ENCODE measurements at places on chromosomes 2 and 18.

- no peak for DNase-seq
Observed at GRCh38 chr2:207405150-207405549, 124.6 kb upstream of the CREB1 start.

- no peak for DNase-seq
Observed at GRCh38 chr2:240591784-240592183, 5.2 kb downstream of the CAPN10 start.

DNA sequence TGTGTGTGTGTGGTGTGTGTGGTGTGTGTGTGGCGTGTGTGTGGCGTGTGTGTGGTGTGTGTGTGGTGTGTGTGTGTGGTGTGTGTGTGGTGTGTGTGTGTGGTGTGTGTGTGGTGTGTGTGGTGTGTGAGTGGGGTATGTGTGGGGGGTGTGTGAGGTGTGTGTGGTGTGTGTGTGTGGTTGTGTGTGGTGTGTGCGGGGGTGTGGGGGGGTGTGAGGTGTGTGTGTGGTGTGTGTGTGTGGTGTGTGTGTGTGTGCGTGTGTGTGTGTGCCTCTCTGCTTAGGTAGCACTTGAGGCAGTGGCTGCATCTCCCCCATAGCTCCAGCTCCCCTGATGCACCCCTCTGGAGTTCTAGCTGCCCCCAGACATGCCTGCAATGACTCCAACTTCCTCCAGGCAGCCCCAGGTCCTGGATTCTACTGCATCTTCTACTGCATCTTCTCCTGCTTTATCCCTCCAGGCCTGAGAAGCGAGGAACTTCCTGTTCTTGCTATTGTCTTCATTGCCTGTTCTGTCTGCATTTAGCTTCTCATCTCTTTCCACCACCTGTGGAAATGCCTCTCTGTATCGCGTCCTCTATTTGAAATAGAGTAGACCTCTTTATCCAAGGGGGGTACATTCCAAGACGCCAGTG is 22.2 kb upstream of the MLPH start:
- DNase-seq, result no peak

DNA sequence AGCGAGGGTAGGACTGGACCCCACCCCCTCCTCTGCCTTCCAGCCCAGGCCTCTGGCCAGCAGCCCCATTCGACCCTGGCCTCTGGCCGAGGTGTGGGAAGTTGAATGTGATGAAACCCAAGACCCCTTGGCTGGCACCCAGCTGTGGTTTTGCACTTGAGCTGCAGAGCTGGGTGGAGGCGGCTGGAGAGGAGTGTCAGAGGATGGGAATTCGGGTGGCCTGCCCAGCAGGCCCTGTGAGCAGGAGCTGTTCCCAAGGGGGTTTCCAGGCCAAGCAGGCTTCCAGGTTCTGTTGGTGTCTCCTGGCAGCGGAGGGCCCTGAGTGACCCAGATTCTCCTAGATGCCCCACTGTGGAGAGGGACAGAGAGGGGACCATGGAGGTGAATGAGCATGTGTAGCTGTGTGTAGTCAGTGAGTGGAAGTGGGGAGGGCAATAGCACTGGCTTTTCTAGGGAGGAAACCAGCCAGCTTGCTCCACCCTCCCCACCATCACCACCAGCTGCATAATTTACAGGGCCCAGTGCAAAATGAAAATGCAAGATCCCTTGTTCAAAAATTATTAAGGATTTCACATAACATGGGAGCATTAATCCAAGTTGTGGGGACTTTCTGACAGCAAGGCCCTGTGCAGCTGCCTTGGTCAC is 172.2 kb upstream of the HAAO start:
- DNase-seq, result peak; percentile 49

DNA sequence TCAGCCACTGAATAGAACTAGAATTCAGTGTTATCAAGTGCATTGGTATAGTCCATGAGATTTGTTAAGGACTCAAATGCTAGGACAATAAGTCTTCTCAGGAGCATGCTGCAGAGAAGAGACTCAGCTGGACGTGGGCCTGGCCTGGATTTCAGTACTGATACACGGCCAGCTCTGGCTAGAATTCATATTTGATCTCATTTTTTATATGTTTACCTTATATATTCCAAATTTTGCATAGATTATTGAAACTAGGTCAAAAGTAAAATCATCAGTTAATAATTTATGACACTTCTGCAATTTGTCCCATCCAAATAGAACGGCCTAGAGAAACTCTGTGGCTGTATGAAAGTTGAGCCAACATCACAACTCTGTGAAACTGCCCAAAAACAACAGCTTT is 262.0 kb downstream of the DLGAP1 start:
- no peak for DNase-seq

DNA sequence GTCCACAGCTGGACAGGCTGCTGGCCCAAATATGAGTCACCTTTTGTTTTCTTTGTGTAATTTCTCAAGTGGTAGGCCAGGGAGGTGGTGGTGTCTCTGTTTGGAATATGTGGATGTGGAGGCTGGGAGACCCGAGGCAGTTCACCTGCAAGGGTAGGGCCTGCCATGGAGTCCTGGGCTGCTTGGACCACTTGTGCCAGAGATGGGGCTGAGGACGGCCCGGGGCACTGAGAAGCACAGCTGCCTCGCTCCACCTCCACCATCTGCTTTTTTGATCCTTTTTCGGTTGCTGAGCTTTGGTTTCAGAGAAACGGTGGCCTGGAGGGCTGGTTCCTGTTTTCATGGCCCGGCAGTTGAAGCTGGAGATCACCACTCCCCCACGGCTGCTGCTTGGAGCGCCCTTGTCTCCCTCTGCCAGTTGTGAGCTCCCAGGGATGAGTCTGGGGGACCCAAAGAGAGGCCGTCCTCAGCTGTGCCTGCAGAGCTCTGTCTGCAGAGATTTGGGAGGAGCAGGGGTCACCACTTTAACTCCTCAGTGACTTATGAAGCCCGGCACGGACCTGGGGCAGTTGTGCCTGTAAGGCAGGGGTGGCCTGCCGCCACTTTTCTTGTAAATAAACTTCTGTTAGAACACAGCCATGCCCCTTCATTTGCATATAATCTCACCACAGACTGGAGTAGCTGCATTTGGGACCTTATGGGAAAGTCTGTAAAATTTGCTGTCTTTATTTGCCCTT is 67.6 kb upstream of the MCFD2 start:
- DNase-seq, result no peak

GRCh38 chr2:17646081-17646554 is 105.6 kb downstream of the VSNL1 start:
- DNase-seq, result peak; percentile 81

GRCh38 chr18:33805592-33805991 is 227.6 kb downstream of the ASXL3 start:
- peak; percentile 12 for DNase-seq

- no peak for DNase-seq
Observed at GRCh38 chr2:97355887-97356286, 233.8 kb downstream of the ANKRD36B start.

- DNase-seq, result no peak
Observed at GRCh38 chr2:63712748-63713147, 124.0 kb downstream of the MDH1 start.

GRCh38 chr2:8520791-8521344 is 161.0 kb upstream of the ID2 start:
- no peak for DNase-seq

DNA sequence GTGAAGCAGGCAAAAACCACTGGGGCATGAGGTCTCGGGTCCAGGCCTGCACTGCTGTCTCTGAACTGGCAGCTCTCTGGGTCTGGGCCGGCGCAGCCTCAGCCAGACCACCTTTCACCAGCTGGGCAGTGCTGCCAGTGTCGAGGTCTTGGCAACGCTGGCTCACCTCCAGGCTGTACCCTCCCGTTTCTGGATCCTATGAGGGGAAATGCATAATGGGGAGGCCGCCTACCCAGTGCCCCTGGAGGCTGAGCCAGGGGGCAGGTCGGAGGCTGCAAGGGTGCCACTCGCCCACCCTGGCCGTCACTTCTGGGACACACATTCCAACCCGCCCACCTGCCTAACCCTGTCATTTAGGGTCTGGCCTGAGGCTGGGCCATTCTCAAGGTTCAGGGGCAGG is 24.6 kb downstream of the KIF1A start:
- DNase-seq, result no peak

DNA sequence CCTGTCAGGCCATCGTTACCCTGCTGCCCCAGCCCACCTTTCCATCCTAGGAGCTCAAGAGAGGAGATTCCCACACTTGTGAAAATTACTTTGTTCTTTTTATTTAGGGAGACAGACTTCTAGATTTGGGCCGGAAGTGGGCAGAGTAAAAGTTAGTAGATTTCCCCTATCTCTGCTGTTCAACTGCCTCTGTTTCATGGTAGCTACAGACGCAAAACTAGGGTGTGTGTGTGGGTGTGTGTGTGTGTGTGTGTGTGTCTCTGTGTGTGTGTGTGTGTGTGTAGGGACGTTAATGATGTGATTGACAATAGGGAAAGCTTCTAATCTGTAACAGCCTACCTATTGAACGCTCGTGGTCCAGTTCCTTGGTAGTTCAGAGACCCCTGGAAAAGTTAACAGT is 438 bp downstream of the PSMA8 start:
- no peak for DNase-seq

GRCh38 chr2:201794294-201794693 is 12.0 kb upstream of the CDK15 start:
- no peak for DNase-seq

DNA sequence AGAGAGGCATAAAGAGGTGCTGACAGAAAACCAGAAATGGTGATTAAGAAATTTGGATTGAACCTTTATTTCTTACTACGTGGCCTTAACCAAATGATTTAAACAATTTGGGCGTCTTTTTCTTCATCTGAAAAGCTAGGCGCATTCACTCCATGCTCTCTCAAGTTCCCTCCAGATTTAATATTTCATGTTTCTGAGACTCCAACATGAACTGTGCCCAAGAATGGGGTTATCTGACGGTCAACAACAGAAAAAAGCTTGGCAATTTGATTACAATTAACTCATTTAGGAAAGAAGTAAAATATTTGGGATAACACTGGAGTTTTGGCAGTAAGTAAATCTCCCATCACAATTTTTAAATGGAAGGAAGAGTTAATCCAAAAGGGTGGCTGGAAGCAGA is 345.4 kb downstream of the ARHGAP15 start:
- no peak for DNase-seq

GRCh38 chr2:141714496-141714895 is 416.3 kb downstream of the LRP1B start:
- peak; percentile 57 for DNase-seq

GRCh38 chr2:68284896-68285295 is 32.6 kb upstream of the PPP3R1 start:
- DNase-seq, result peak; percentile 25

DNA sequence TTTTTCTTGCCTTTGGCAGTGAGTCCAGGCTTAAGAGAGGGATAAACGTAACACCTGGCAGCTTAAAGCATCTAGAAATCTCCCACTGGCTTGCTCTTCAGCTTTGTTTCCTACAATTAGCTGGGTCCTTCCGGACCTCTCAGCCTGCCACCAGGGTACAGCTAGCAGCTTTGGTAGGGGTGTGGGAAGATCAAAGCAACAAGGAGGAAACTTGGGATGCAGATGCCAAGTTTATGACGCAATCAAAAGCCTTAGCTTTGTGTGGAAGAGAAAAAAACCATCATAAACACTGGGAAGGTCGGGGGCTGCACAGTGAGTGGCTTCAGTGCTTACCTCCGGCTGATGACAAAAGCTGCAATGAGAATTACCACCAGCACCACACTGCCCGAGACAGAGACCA is 116.9 kb downstream of the EPHA4 start:
- DNase-seq, result no peak

GRCh38 chr18:69528435-69528834 is 127.7 kb downstream of the DOK6 start:
- DNase-seq, result no peak

- DNase-seq, result no peak
Observed at GRCh38 chr2:12289120-12289802, 427.5 kb upstream of the TRIB2 start.

DNA sequence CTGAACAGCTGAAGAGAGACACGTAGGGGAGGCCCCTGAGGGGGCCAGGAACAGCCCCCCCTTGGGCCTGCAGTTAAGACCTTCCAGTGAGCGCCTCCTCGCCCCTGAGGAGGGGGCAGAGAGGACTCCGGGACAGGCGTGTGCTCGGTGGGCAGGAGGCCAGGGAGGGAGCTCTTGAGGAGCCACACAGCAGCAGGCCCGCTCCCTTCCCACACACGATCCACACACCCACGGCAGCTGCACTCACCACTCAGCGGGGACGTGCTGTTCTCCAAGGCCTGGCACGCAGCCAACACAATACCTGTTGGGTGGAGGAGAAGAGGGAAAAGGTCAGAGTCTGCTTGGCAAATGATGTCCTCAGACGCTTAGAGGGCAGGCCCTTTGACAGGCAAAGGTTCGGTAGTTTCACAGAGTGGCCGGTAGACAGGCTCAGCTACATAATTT is 39.0 kb downstream of the TGFA start:
- DNase-seq, result peak; percentile 34

- DNase-seq, result no peak
Observed at GRCh38 chr2:58638256-58638805, 397.2 kb upstream of the FANCL start.

- DNase-seq, result no peak
Observed at GRCh38 chr2:126539101-126539500, 116.9 kb upstream of the GYPC start.

GRCh38 chr2:186065491-186065890 is 326.9 kb downstream of the FSIP2 start:
- no peak for DNase-seq

- no peak for DNase-seq
Observed at GRCh38 chr2:219182331-219183150, 4.5 kb downstream of the RETREG2 start.

- DNase-seq, result no peak
Observed at GRCh38 chr2:190169221-190170072, 106.9 kb upstream of the MSTN start.

- DNase-seq, result no peak
Observed at GRCh38 chr2:119229716-119230115, 6.1 kb downstream of the STEAP3 start.

DNA sequence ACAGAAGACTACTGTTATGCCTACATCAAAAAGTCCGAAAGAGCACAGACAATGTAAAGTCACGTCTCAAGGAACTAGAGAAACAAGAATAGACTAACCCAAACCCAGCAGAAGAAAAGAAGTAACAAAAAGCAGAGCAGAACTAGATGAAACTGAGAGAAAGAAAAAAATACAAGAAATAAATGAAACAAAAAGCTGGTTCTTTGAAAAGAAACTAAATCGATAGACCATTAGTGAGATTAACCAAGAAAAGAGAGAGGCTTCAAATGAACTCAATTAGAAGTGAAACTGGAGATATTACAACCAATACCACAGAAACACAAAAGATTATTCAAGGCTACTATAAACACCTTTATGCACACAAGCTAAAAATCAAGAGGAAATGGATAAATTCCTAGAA is 271.8 kb downstream of the MBD2 start:
- no peak for DNase-seq

DNA sequence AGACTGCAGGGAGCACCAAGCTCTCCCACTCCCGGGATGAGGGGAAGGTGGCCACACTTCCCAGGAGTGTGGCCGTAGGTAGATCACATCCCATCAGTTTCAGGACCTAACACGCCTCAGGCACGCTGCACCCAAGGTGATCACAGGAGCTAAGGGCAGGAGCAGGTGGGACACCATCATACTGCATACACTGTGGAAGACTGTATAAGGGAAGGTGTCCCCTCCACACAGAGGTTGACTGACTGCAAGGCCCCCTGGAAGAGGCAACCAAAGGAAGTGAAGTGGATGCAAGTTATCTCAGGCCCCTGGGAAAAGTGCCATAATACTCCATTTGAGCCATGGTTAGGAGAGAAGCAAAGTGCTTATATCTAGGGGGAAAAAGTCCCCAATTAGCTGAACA is 351.9 kb upstream of the SMIM21 start:
- peak; percentile 28 for DNase-seq

Measured in eye (tissue), 1 donor.